Activated CD4-positive, alpha-beta T cell treated with anti-CD3 and anti-CD28 coated beads, Interleukin-2, amount 10 ng/mL, durations not matched to agents 7 days and 5 days (primary cell): ENCODE measurements at places on chromosomes 3 and 15. TPM values are rescaled to one million over a fixed set of nuclear protein-coding genes. Genes with fewer than 3 reads are reported as not detected.

Gene CD86
- total RNA-seq = 1.9 TPM

Gene SPINT1
- 2.9 TPM for total RNA-seq

- H3K27ac ChIP-seq = no peak overlapping the region
- H3K27me3 ChIP-seq = no peaks in the 10 kb centered on the region
- H3K4me3 ChIP-seq = no peak overlapping the region
- H3K4me1 ChIP-seq = peaks cover 48% of the 10 kb centered on the region
- peaks cover 79% of the 10 kb centered on the region for H3K36me3 ChIP-seq
Observed at GRCh38 chr3:16382845-16383244, 117.8 kb downstream of the OXNAD1 start.

GRCh38 chr3:176785171-176785570, 412.1 kb downstream of the TBL1XR1 start:
- H3K4me3 ChIP-seq = no peak overlapping the region
- H3K27me3 ChIP-seq = no peaks in the 10 kb centered on the region
- H3K4me1 ChIP-seq = no peaks in the 10 kb centered on the region
- no peaks in the 10 kb centered on the region for H3K36me3 ChIP-seq
- no peak for DNase-seq
- no peak overlapping the region for H3K27ac ChIP-seq

Gene ALS2CL
- 16.6 TPM for total RNA-seq

DNA sequence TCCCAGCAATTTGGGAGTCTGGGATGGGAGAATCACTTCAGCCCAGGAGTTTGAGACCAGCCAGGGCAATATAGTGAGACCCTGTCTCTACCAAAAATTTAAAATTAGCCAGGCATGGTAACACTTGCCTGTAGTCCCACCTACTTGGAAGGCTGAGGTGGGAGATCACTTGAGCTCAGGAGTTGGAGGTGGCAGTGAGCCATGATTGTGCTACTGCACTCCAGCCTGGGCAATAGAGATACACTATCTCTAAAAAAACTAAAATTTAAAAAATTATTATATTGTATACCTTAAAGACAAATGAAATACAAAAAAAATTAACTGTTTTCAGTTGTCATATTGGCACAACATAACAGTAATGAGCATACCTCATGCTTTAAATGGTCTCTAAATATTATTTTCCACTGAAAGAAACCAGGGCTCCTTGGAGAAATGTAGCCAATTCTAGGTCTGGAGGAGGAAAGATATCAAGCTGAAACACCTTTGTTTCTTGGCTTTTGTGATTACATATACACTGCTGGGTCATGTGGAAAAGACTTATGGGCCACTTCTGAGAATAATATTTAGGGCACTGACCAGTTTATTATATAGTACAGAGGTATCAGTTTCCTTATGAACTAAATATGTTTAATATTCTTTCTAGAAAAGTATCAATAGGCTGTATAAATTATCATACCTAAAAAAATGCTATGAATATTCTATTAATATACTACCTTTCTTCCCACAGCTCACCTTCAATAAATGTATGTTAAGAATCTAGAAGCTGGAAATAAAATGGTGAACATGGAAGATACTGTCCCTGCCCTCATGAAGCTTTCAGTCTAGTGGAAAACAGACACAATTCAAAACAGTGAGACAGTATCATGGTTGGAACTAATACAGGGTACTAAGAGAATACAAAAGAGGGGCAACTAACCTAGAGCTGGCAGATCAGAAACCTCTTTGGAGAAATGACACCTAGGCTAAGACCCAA, 119.5 kb downstream of the TMCC1 start:
- H3K4me3 ChIP-seq = no peak overlapping the region
- no peaks in the 10 kb centered on the region for H3K27me3 ChIP-seq
- no peaks in the 10 kb centered on the region for H3K36me3 ChIP-seq
- H3K4me1 ChIP-seq = no peaks in the 10 kb centered on the region
- no peak overlapping the region for H3K27ac ChIP-seq

DNA sequence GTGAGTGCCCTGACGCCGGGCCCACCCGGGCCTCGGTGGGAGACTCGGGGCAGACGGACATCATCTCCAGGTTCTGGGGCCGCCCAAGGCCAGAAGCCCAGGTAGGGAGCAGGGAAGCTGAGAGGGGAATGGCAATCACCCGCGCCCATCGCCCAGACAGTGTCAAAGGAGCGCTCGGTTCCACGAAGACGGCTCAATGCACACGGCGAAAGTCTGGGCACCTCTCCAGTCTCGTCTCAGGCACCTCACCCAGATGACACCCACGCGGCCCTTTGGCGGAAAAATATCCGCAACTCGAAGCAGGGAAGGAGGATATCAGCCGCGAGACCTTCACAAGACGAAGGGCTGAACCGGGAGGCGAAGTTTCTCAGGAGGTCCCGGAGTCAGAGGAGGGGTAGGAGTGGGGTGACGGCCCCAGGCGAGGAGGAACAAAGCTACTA, 916 bp downstream of the IL17RD start:
- peaks cover 78% of the 10 kb centered on the region for H3K27me3 ChIP-seq
- DNase-seq = peak; percentile 10
- no peaks in the 10 kb centered on the region for H3K36me3 ChIP-seq
- H3K4me1 ChIP-seq = peaks cover 10% of the 10 kb centered on the region

Gene ACVR2B
- total RNA-seq = 6.6 TPM

Gene CCR3
- total RNA-seq = not detected

DNA sequence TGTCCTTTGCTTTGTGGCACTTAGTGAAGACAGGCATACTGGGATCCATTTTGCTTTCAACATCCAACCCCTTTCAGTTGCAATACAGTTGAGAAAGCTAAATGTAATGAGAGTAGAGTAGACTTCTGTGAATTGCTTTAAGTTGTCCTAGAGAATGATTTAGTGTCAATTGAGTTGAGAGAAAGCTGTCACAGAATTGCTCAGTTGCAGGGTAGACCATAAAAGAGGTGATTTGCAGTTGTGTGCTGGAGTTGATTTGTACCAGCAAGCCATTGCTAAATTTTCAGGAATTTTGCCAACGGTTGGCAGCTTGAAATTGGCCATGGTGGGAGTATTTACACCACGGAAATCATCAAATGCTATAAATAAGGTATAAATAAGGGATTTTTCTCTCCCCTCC, 2.2 kb downstream of the ABHD5 start:
- peak overlapping the region; percentile 40 for H3K4me3 ChIP-seq
- H3K36me3 ChIP-seq = peaks cover 3% of the 10 kb centered on the region
- no peak overlapping the region for H3K27ac ChIP-seq

- H3K4me1 ChIP-seq = peaks cover 59% of the 10 kb centered on the region
- no peaks in the 10 kb centered on the region for H3K27me3 ChIP-seq
- no peak for DNase-seq
- peaks cover 14% of the 10 kb centered on the region for H3K36me3 ChIP-seq
- no peak overlapping the region for H3K27ac ChIP-seq
Observed at GRCh38 chr3:63872135-63872924, 8.7 kb downstream of the ATXN7 start.

Gene PAK6
- 0.35 TPM for total RNA-seq

DNA sequence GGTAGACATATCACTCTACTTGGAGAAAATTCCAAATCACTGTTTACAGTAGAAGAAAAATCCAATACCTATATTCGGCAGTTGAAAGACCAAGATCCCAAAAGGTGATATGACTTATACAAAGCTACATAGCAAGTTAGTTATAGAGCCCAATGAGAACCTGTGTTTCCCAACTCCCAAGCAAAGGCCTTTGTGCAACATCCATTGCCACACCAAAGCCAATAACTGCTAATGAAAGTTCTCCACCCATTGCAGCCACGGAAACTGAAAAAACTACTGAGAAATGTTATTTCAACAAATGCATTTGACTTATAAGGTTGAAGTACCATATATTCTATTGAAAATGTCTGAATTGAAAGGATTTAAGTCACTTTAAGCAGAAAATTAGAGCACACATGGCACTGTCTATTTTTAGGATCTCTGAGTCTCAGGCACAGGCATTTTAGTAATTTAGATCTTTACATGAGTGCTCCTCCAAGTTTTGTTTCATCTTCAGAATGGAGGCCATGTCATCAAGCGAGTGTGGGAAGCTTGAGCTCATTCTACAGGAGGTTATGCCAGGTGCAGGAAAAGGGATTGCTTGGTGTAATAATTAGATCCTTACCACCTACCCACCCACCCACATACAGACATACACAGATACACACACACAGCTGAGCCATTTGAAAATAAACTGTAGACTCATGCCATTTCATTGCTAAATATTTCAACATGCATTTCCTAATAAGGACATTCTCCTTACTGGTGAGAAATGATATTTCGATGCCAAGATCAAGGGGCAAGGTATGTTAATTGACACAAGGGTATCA, 19.7 kb upstream of the ANO10 start:
- no peaks in the 10 kb centered on the region for H3K36me3 ChIP-seq
- no peak for DNase-seq
- H3K4me3 ChIP-seq = no peak overlapping the region
- H3K27me3 ChIP-seq = peaks cover 14% of the 10 kb centered on the region

GRCh38 chr15:92733934-92734521, 78.5 kb upstream of the FAM174B start:
- no peak overlapping the region for H3K27ac ChIP-seq
- no peak for DNase-seq
- peak overlapping the region; percentile 62 for H3K4me3 ChIP-seq
- H3K27me3 ChIP-seq = peaks cover 40% of the 10 kb centered on the region

DNA sequence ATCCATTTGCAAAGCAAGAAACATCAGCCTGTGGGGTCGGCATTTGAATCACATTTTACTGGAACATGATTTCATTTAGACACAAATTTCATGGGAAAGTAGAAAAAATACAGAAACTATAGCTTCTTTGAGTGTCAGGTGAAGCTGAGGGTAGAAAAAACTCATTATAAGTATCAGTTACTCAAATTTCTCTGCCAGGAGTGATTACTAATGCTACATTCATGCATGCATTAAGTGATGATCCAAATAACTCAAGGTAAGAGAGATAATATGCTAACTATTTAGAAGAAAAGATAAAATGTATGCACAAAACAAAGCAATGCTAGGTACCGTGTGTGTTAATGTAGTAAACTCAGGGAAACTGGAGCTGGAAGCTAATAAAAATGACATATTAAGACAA, 406.0 kb downstream of the GAP43 start:
- no peaks in the 10 kb centered on the region for H3K4me1 ChIP-seq
- DNase-seq = no peak
- H3K4me3 ChIP-seq = no peak overlapping the region
- H3K27me3 ChIP-seq = no peaks in the 10 kb centered on the region
- no peak overlapping the region for H3K27ac ChIP-seq

GRCh38 chr3:28595372-28595771, 246.7 kb upstream of the AZI2 start:
- H3K27ac ChIP-seq = no peak overlapping the region
- no peaks in the 10 kb centered on the region for H3K36me3 ChIP-seq
- DNase-seq = no peak
- H3K4me3 ChIP-seq = no peak overlapping the region

GRCh38 chr15:86555939-86556338, 476.3 kb downstream of the AGBL1 start:
- H3K4me3 ChIP-seq = no peak overlapping the region
- H3K27ac ChIP-seq = no peak overlapping the region
- no peaks in the 10 kb centered on the region for H3K36me3 ChIP-seq
- H3K27me3 ChIP-seq = no peaks in the 10 kb centered on the region

DNA sequence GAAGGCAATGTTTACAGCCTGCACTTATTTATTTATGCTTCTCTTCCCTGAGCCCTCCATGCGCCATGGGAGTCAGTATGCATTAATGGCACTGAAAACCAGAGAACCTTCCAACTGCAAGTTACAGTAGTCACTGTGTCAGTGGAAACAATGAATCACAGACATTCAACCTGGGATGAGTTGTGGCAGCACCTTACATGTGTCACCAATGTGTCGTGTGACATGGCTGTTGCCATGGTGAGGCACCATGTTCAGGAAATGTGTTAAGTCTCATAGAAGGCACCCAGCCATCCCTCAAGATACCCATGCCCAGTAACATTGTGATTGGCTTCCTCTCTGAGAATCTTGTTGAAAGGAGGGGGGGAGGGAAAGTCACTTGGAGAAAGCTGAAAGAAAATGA, 105.0 kb downstream of the FOXP1 start:
- H3K4me3 ChIP-seq = no peak overlapping the region
- DNase-seq = peak; percentile 43
- no peaks in the 10 kb centered on the region for H3K27me3 ChIP-seq
- peaks cover 41% of the 10 kb centered on the region for H3K4me1 ChIP-seq
- H3K36me3 ChIP-seq = peaks cover 21% of the 10 kb centered on the region
- no peak overlapping the region for H3K27ac ChIP-seq

Gene SERINC4
- total RNA-seq = 0.50 TPM

- H3K4me3 ChIP-seq = no peak overlapping the region
- H3K4me1 ChIP-seq = no peaks in the 10 kb centered on the region
- H3K27ac ChIP-seq = no peak overlapping the region
- DNase-seq = no peak
- H3K36me3 ChIP-seq = no peaks in the 10 kb centered on the region
- peaks cover 21% of the 10 kb centered on the region for H3K27me3 ChIP-seq
Observed at GRCh38 chr3:16534640-16535262, 21.3 kb upstream of the RFTN1 start.

Gene WDR93
- not detected for total RNA-seq

Gene NBEAL2
- total RNA-seq = 212 TPM

Gene CCR1
- 6.6 TPM for total RNA-seq

Gene SPTBN5
- 1.5 TPM for total RNA-seq

DNA sequence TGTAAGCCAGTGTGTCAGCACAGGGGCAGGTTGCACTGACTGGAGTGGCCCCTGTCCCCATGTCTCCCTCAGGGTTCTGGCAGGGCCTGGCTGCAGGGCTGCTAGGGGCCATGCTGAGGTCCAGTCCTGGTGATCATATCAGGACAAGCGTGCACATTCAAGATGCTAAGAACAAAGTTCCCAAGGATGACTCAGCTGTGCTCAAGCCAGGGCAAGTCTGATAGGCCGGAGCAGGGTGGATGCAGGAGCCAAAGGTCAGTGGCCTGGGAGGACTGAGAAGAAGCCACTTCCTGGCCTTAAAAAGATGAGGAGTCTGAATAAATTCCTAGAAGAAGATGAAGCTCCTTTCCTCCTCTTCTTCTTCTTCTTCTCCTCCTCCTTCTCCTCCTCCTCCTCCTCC, 353.2 kb downstream of the AGBL1 start:
- no peak for DNase-seq
- H3K27me3 ChIP-seq = no peaks in the 10 kb centered on the region
- no peak overlapping the region for H3K27ac ChIP-seq
- H3K4me3 ChIP-seq = no peak overlapping the region
- no peaks in the 10 kb centered on the region for H3K4me1 ChIP-seq

DNA sequence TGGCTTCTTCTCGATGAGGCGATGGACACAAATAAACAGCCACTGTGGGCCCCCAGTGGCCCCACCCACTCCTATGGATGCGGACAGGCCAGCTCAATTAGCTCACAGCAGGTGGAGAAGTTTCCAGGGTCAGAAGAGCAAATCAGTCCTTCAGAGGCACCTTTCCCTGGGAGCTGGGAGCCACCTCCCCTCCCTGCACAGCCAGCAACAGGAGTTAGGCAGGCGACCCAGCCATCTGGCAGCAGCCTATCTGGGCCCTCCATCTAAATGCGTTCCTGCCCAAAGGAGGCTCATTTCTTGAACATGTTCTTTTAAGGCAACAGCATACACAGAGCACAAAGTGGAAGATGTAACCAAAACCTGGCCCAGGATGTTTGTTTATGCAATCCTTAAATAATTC, 211.9 kb upstream of the ARRDC4 start:
- no peak overlapping the region for H3K4me3 ChIP-seq
- no peaks in the 10 kb centered on the region for H3K36me3 ChIP-seq
- no peak for DNase-seq
- H3K27me3 ChIP-seq = no peaks in the 10 kb centered on the region
- no peak overlapping the region for H3K27ac ChIP-seq

GRCh38 chr3:18703798-18704197, 278.7 kb upstream of the SATB1 start:
- no peak overlapping the region for H3K4me3 ChIP-seq
- no peaks in the 10 kb centered on the region for H3K27me3 ChIP-seq
- DNase-seq = no peak
- peaks cover 51% of the 10 kb centered on the region for H3K36me3 ChIP-seq
- H3K27ac ChIP-seq = no peak overlapping the region

Gene RNF7
- 48.6 TPM for total RNA-seq

Gene GOLGA8T
- total RNA-seq = not detected

Gene MB21D2
- 6.6 TPM for total RNA-seq

Gene ANKUB1
- not detected for total RNA-seq
